ENCODE measurements at places on chromosomes 16 and 17. TPM values are rescaled to one million over a fixed set of nuclear protein-coding genes. Genes with fewer than 3 reads are reported as not detected.

GRCh38 chr16:88977018-88977811, at the start of gene CBFA2T3:
Gene CBFA2T3 (minus strand): TSS chr16:88977207. CDS start chr16:88976807, 400 bp downstream.
- DNase-seq, result no peak

IKZF3 gene
- 96.4 TPM for total RNA-seq

- no peak for DNase-seq
Measured at GRCh38 chr17:41907633-41908539, 10.9 kb downstream of the ACLY start.

DNA sequence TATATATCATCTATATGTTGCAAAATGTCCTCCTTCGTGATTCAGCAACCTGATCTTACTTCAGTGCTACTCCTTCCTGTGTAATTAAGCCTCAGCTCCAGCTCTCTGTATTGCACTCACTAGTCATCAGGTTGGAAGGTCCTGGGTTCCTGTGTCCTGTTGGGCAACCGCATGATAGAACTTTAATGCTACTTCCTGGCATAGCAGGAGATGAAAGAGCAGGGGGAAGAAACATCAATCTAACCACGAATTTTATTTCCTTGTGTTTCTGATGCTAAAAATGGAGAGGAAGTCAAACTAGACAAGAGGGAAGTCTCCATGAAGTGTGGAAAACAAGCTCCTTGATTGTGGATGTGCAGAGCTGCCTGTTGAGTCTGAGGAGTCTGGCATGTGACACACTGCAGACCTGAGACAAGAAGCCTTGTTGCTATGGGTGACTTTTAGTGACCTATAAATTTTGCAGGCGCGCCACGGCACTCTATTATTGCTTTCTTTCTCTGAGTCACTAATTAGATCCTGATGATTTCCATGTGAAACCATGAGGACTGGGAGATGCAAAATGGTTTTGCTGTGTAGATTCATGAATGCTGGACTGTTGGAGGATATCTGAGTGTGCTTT, 25.6 kb downstream of the IGSF6 start:
- no peak for DNase-seq

BLTP2 gene
- total RNA-seq, result 128 TPM

- no peak for DNase-seq
Measured at GRCh38 chr16:19655242-19655777, 62.7 kb downstream of the KNOP1 start.
